SK-N-SH (cell line): ENCODE measurements at places on chromosomes 5 and 9.

DNA sequence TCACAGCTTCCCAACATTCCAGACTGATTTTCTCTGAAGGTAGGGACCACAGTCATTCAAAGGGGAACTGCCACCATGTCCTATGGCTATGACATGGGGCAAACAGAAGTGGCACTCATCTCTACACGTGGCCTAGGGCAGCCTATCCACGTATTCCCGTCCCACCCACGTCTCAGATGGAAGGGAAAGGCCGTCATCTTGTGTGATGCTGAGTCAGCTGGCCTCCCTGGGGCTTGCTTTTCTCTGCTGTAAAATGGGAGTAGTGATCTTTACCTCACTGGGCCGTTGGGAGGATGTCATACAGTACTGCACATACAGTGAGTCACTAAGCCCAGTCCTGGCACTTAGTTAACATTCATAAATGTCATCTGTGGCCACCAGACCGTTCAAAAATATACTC lies 72.3 kb downstream of the RAPGEF1 start:
- no peak for DNase-seq
- no peaks in the 10 kb centered on the region for H3K27me3 ChIP-seq
- no peak overlapping the region for H3K27ac ChIP-seq
- H3K4me3 ChIP-seq, result no peak overlapping the region
- peaks cover 31% of the 10 kb centered on the region for H3K4me1 ChIP-seq
- no peaks in the 10 kb centered on the region for H3K36me3 ChIP-seq

DNA sequence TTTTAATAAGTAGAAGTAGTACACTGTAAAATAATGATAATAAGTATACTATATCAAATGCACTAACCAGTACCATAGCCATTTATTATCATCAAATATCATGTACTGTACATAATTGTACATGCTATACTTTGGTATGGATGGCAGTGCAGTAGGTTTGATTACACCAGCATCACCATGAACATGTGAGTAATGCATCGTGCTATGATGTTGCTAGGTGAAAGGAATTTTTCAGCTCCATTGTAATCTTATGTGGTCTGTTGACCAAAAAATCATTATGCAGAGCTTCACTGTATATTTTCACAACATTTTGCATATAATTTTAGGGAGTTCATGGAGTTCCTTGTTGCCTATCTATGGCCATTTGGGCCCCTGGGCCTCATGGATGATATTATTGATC lies 72.2 kb upstream of the HMHB1 start:
- H3K27me3 ChIP-seq, result no peaks in the 10 kb centered on the region
- no peak overlapping the region for H3K4me3 ChIP-seq
- H3K27ac ChIP-seq, result no peak overlapping the region
- no peaks in the 10 kb centered on the region for H3K36me3 ChIP-seq

GRCh38 chr5:77129391-77129990 lies 42.4 kb upstream of the ZBED3 start:
- H3K36me3 ChIP-seq, result no peaks in the 10 kb centered on the region
- peak; percentile 46 for DNase-seq
- H3K4me1 ChIP-seq, result 0 out of 2 replicates have a peak, but pooled peaks cover 4% of the 10 kb centered on the region
- peak overlapping the region; percentile 17; the same call in 1 of the 2 replicates for H3K4me3 ChIP-seq
- H3K27me3 ChIP-seq, result peaks cover 51% of the 10 kb centered on the region

GRCh38 chr9:136759436-136760325 lies 1.6 kb upstream of the LCN8 start:
- H3K4me3 ChIP-seq, result no peak overlapping the region
- H3K27me3 ChIP-seq, result no peaks in the 10 kb centered on the region
- peaks cover 16% of the 10 kb centered on the region; the same call in 1 of the 2 replicates for H3K4me1 ChIP-seq
- H3K27ac ChIP-seq, result no peak overlapping the region
- no peak for DNase-seq
